Stimulated activated CD8-positive, alpha-beta memory T cell treated with anti-CD3 and anti-CD28 coated beads, Interleukin-7, amount 100 ng/mL, for 1 hour (primary cell): ENCODE measurements at places on chromosomes 2 and 18.

DNA sequence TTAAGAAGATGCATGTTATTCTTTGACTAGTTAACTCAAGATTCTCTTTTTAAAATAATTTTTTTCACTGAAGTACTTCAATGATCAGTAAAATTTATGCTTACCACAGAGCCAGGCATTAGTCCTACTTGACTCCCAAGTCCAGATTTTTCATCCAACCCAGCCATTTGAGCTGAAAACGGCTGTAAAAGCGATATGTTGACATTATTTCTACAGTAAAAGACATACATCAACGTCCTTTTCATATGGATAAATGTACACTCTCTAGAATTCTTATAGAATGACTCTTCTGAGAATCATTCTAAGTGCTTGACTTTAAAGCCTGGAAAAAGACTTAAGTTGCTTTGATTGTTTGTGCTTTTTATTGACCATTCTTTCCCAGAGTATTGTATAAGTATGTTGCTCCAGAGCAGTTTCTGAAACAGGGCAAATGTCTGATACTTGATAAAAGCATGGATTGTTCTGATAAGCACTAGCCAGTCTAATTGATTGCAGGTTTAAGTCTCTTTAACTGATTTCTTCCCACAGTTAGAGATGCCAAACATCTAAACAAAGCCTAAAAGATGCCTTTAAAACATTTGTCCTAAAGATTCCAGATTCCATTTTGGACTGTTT lies 90.9 kb downstream of the COL5A2 start:
- DNase-seq, result no peak

- DNase-seq, result no peak
Measured at GRCh38 chr18:12608301-12608700, 49.6 kb downstream of the SPIRE1 start.

DNA sequence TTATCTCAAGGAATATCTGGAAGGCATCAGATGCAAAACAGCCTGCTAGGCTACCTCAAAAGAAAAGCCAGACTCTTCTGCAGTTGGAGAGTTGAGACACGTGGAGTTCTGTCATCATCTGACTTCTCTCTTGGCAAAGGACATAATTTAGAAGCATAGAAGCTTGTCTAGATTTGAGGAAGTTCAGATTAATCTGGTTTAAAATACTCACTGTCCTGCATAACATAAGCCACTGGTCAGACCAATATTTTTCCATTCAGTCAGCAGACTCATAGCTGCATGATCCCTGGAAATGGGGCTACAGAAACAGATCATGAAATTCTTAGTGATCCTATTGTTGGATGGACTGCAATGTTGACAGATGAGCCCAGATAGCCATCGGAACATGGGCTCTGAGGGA lies 349.0 kb downstream of the TXNL1 start:
- DNase-seq, result no peak

DNA sequence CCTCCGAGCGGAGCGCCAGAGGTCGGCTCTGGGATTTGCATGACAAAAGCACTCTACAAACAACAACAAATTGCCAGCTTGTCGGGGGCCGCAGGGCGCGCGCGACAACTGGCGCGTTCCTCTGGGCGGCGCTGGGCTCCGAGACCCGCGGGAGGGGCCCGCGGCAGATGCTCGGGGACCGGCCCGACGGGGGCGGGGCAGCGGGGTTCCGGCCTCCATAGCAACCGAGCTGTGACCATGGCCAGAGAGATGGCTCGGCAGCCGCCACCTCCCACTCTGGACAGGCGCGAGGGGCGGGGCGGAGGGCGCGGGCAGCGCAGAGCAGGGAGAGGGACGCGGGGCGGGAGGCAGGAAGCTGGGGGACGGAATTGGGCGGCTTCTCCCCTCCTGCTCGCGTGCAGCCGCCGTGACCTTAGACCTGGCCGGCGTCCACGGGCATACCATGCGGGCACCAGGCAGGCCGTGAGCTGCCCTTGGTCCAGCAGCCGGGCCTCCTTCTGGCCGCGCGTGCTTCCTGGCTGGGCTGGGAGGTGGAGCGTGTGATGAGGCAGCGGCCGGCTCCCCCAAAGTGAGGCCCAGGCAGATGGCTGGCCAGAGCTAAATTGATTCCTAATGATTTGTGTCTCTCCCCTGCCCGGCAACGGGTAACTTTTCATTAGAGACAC lies 171.5 kb downstream of the CELF4 start:
- DNase-seq, result no peak

GRCh38 chr18:38805256-38805655 lies 1239.7 kb upstream of the CELF4 start:
- no peak for DNase-seq

DNA sequence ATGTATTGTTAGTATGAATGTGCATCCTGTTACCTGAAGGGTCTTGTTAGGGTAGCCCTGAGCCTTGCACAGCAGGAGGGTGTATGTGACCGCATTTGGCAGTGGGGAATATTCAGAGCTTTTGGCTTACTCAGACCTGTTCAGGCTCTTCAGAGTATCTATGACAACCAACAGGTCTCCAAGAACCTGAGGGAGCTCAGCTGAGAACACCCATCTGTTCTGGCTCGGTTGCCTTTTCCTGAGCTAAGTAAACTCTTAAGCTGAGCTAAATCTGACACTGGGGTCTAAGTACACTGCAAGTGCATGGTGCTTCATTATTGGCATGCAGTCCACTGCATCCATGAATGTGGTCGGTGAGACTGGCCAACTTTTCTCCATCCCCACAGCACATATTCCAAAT lies 92.4 kb upstream of the CHST9 start:
- DNase-seq, result no peak

- DNase-seq, result no peak
Measured at GRCh38 chr2:241689306-241689705, 2.7 kb upstream of the DTYMK start.

- no peak for DNase-seq
Measured at GRCh38 chr2:240787521-240788472, 32.2 kb downstream of the KIF1A start.

- no peak for DNase-seq
Measured at GRCh38 chr2:230939691-230940470, 14.8 kb upstream of the GPR55 start.

DNA sequence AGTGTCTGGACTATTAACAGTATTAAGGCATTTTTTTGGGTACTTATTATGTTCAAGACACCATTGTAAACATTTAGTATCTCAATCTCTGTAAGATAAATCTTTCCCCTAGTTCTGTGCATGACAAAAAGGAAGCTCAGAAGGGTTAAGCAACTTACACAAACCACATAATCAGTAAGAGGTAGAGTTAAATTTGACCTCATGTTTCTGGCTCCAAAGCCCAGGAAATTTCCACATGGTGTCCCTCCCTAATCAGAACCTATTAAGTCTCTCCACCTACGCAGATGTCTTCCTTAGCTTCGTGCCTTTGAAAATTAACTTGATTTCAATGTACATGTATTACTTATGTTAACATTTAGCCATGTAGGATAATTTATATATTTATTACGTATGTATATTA lies 2.0 kb downstream of the MFSD6 start:
- DNase-seq, result no peak

DNA sequence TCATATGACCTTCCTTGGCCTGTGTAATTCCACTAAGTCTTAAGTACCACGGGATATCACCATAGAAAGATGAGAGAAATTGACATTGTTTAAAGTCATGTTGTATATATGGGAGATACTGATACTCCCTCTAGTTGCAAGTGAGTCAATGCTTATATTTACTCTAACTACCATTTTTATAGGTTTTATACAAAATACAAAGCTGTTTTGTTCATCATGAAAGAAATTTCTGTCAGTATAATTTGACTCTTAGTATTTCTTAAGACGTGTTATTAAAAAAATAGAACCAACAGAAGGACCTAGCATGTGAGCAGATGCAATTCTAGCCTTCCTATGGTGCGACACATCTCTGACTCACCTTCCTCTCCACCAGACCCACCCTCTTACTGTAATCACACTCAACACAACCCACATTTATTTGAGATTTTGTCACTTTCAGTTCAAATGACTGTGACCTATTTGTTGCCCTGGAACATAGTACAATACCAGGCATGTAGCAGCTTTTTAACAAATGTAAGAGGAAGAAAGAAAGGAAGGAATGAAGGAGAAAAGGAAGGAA lies 453.1 kb downstream of the CMPK2 start:
- no peak for DNase-seq

- no peak for DNase-seq
Measured at GRCh38 chr18:44859751-44860439, 179.2 kb downstream of the SETBP1 start.

- DNase-seq, result no peak
Measured at GRCh38 chr18:2513616-2514015, 57.7 kb downstream of the METTL4 start.

GRCh38 chr2:134491771-134492441 lies 226.9 kb downstream of the TMEM163 start:
- no peak for DNase-seq

DNA sequence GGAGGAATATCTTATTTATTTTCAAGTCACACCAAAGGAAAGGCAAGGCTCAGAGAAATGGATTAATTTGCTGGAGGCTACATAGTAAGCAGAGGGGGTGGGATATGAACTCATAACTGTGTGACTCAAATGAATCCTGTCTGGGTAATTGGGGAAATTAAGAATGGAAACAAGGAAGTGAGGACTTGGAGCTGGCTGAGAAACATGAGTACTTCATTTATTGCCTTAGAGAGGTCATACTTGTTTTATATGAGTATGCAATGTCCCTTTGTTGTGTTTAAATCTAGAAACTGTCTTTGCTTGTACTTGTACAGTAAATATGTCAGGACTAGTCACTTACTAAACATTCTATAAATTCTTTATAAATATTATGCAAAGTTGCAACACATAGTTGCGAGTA lies 2166.7 kb upstream of the PIK3C3 start:
- DNase-seq, result no peak

DNA sequence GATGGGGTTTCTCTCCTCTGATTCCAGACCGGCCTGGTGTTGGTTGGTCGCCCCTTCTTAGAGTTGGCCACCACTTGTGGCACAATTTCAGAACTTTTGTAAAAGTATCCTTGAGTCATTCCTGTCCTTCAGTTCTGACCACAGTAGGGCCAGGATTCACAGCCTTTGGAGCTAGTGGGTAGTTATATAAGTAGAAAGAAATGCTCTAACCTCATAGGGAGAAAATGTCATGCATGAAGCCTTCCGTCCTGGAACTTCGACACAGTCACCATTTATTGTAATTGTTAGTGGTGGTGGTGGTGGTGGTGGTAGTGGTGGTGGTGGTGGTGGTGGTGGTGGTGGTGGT lies 65.4 kb downstream of the EPAS1 start:
- DNase-seq, result no peak

GRCh38 chr18:57431002-57431382 lies 4.2 kb upstream of the ONECUT2 start:
- no peak for DNase-seq

GRCh38 chr18:3472681-3473544 lies 22.9 kb downstream of the TGIF1 start:
- DNase-seq, result no peak

- DNase-seq, result no peak
Measured at GRCh38 chr2:168060986-168061750, 186.2 kb downstream of the STK39 start.

DNA sequence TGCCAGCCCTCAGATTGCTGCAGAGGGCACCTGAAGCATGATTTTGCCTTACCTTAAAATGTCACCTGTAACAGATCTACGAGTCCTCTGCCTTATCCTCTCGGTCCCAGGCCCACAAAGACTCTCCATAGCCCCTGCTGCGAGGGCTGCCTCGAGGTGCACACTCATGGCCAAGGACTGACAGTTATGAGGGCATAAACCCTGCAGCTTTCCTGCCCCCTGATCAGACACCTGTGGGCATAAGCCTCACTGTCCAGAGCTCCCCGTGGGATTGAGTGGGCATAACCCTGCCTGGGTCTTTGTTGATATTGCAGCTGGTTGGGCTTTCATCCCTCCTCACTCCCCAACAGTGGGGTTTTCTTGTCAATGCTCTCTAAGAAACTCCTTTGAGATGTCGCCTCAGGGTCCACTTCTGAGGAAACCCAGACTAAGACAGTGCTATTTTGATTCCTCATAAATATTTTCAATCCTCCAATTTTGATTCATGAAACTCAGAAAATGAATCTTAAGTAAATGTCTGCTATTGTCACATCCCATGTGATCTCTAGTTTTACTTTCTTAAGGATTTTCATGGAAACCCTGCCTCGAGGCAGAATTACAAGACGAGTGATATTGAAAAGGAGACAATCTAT lies 108.5 kb upstream of the NCK2 start:
- no peak for DNase-seq

DNA sequence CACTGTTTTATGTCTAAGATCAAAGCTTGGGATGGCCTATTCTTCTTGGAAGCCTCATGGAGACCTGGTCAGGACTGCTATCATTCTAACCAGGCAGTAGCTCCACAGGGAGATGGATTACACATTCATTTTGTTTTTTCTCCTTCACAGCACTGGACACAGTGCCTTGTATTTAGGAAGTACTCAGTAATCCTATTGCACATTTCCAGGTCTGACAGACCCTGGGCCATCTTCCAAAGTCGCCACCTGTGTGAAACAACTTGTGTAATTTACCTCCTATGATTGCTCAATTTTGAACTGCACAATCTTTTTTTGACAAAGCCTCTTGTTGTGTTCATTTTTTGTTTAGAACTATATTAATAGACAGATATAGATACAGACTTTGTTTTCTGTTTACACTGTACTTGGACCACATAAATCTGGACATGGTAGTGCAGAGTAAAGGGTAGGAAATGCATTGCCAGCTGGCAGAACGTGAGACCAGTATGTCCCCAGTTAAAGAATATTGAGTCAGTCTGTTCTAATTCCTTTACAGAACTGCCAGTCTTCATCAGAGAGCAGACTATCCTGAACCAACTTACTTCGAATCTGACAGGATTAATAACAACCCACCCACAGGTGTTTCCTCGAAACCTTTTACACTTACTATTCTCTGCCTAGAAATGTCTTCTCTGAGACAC lies 277.8 kb upstream of the CYRIA start:
- no peak for DNase-seq

- DNase-seq, result no peak
Measured at GRCh38 chr2:13616616-13617015, 899.9 kb downstream of the TRIB2 start.

DNA sequence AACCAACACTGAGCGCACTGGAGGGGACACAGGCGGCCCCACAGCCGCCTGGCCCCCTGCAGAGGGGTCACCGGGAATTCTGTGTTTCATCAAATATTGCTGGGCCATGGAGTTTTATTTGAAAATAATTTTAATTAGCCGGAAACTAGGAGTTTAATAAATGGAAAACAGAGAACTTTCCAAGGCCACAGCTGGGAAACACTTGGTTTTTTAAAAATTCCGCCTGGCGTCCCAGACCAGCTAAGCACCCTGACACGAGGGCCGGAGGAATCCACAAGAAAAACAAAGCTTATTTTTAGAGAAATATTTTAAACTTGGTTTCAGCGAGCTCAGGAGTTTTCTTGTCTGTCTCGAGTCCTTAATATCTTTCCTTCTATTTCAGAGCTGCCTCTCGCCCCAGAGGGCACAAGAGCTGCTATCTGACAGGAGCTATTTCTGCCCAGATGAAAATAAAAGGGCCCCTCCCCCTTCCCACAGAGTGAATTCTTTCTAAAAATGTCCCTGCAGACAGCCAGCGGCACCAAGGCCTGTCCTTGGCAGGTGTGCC lies 8.2 kb downstream of the ZFP36L2 start:
- DNase-seq, result no peak

GRCh38 chr2:155357172-155357571 lies 658.7 kb downstream of the KCNJ3 start:
- no peak for DNase-seq

- DNase-seq, result peak; percentile 14
Measured at GRCh38 chr18:12271376-12272235, 17.4 kb downstream of the CIDEA start.
